ENCODE measurements at places on chromosomes 7 and 10. TPM values are rescaled to one million over a fixed set of nuclear protein-coding genes. Genes with fewer than 3 reads are reported as not detected.

GRM3 gene
- not detected for total RNA-seq

DYNC1I1 gene
- 0.20 TPM for total RNA-seq

SPDYE1 gene
- not detected for total RNA-seq

PTF1A gene
- not detected for total RNA-seq

TMEM236 gene
- 0.07 TPM for total RNA-seq

OPN1SW gene
- not detected for total RNA-seq

Measured in A549 treated with RU486 at 1 μM for 4 hours (cell line).